Sciatic nerve (tissue), 2 donors: ENCODE measurements at places on chromosomes 16 and 17. TPM values are rescaled to one million over a fixed set of nuclear protein-coding genes. Genes with fewer than 3 reads are reported as not detected.

PPY gene
- total RNA-seq: not detected

KCNJ12 gene
- 1.0 TPM for total RNA-seq

LAT gene
- 5.8 TPM for total RNA-seq

VASN gene
- 38.4 TPM for total RNA-seq

GRCh38 chr16:88628512-88628974, 9.8 kb upstream of the IL17C start:
- DNase-seq: no peak

GRCh38 chr16:81514041-81514559, 69.5 kb downstream of the CMIP start:
- no peak for DNase-seq

DNA sequence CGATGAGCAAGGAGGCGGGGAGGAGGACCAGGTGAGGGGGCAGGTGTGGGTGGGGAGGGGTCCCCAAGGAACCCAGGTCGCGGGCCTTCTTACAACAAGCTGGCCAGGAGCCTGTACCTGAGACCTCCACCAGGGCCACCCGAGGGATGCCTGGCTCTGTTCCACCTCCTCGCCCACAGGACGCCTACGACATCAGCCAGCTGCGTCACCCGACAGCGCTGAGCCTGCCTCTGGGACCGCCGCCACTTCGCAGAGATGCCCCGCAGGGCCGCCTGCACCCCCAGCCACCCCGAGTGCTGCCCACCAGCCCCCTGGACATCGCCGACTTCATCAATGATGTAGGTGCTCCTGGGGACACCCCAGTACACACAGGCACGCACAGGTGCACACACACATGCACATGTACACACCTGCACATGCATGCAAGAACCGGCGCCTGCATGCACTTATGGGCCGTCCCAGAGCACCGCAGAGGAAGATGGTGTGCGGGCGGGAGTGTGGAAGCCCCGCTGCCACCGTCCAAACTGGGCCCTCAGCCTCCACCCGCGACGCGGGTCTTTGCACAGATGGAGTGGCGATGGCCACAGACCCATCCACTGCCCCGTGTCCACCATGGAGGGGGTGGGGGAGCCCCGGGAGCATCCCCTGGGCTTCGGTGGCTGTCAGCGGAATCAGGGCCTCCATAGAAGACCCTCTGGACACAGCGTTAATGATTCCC, 6.6 kb downstream of the SLC22A31 start:
- no peak for DNase-seq

- DNase-seq: no peak
Measured at GRCh38 chr17:64540118-64540776, 33.5 kb downstream of the CEP95 start.

DNA sequence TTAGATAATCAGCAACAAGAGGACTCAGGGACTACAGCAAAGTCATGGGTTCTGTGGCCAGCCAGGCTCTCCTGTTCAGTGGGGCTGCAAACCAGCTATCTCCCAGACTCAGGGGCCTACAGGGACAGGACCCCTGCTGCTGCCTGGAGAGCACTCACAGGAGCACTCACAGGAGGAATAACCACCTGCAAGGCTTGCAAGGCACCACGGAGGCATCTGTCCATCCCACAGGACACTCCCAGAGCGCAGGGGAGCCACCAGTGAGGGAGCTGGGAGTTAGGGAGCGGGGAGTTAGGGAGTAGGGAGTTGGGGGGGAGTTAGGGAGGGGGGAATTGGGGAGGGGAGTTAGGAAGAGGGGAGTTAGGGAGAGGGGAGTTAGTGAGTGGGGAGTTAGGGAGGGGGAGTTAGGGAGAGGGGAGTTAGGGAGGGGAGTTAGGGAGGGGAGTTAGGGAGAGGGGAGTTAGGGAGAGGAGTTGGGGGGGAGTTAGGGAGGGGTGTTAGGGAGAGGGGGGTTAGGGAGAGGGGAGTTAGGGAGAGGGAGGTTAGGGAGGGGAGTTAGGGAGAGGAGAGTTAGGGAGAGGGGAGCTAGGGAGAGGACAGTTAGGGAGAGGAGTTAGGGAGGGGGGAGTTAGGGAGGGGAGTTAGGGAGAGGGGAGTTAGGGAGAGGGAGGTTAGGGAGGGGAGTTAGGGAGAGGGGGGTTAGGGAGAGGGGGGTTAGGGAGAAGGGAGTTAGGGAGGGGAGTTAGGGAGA, 5.7 kb downstream of the CANT1 start:
- DNase-seq: peak; percentile 35

- no peak for DNase-seq
Measured at GRCh38 chr16:16191493-16192167, 31.7 kb downstream of the ABCC6 start.
